Activated CD8-positive, alpha-beta T cell treated with anti-CD3 and anti-CD28 coated beads, Interleukin-2, amount 10 ng/mL, durations not matched to agents 7 days and 5 days (primary cell): ENCODE measurements at places on chromosomes 4 and X. TPM values are rescaled to one million over a fixed set of nuclear protein-coding genes. Genes with fewer than 3 reads are reported as not detected.

DNA sequence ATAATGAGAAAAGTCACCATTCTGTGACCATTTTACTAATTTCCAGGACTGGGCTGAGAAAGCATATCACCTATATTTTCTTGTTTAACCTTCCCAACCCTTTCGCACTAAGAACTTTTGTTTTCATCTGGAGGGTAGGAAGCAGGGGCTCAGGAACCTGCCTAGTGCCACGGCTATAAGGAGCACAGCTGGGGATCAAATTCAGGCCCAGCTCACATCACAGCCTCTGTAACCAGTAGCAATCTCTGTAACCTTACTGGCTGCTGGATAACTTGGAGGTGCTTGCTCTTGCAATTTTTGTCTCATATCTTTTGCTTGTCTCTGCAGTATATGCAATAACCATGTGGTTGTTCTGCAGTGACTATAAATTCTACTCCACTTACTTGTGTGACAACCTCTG is 76.7 kb upstream of the PLAC1 start:
- DNase-seq: no peak
- H3K27ac ChIP-seq: no peak overlapping the region
- H3K4me1 ChIP-seq: no peaks in the 10 kb centered on the region

GRCh38 chr4:14771504-14772175 is 230.6 kb upstream of the CPEB2 start:
- H3K27me3 ChIP-seq: no peaks in the 10 kb centered on the region
- H3K4me3 ChIP-seq: no peak overlapping the region
- H3K4me1 ChIP-seq: no peaks in the 10 kb centered on the region
- H3K36me3 ChIP-seq: no peaks in the 10 kb centered on the region
- H3K27ac ChIP-seq: no peak overlapping the region

The SNX12 gene
- total RNA-seq: 38.9 TPM

GRCh38 chr4:181504924-181505323 is 738.3 kb upstream of the TENM3 start:
- no peaks in the 10 kb centered on the region for H3K36me3 ChIP-seq
- H3K27ac ChIP-seq: no peak overlapping the region
- no peak for DNase-seq
- no peaks in the 10 kb centered on the region for H3K27me3 ChIP-seq
- H3K4me1 ChIP-seq: no peaks in the 10 kb centered on the region

DNA sequence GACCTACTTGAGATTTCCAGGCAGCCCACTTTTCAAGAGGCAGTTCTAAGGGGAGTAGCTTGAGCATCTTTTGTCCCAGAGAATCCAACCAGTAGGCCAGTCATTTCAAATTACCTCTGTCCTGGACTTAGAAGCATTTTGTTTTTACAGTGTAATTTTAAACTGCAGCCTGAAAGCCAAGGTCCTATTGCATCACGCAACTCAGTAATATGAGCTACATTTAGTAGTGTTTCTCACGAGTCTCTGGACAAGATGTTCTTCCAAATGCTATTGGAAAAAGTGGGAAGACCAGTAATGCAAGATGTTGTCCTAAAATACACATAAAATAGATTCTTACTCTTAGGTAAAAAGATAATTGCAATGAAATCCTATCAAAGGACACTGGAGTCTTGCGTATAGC is 182.5 kb upstream of the ARX start:
- no peak overlapping the region for H3K27ac ChIP-seq
- no peaks in the 10 kb centered on the region for H3K27me3 ChIP-seq
- no peaks in the 10 kb centered on the region for H3K36me3 ChIP-seq
- no peaks in the 10 kb centered on the region for H3K4me1 ChIP-seq
- H3K4me3 ChIP-seq: no peak overlapping the region

The MID1IP1 gene
- 63.5 TPM for total RNA-seq

The UGT2B28 gene
- not detected for total RNA-seq

- DNase-seq: peak; percentile 70
- H3K27ac ChIP-seq: no peak within 1 kb of the TSS
- peak within 1 kb of the TSS; percentile 84 for H3K4me3 ChIP-seq
- H3K36me3 ChIP-seq: no peaks in the 10 kb centered on the region
- peaks cover 38% of the 10 kb centered on the region for H3K27me3 ChIP-seq
- peaks cover 17% of the 10 kb centered on the region for H3K4me1 ChIP-seq
Observed at GRCh38 chr4:142846108-142846728, at the start of gene INPP4B. TSS of gene INPP4B (minus strand) at chr4:142846301.

- no peak overlapping the region for H3K27ac ChIP-seq
- no peaks in the 10 kb centered on the region for H3K4me1 ChIP-seq
- H3K27me3 ChIP-seq: peaks cover 6% of the 10 kb centered on the region
- no peaks in the 10 kb centered on the region for H3K36me3 ChIP-seq
- H3K4me3 ChIP-seq: no peak overlapping the region
Observed at GRCh38 chr4:41232406-41232805, 18.1 kb upstream of the APBB2 start.

GRCh38 chrX:145405012-145405411 is 157.7 kb downstream of the SPANXN1 start:
- no peak overlapping the region for H3K27ac ChIP-seq
- DNase-seq: peak; percentile 21
- H3K36me3 ChIP-seq: no peaks in the 10 kb centered on the region

The CT47B1 gene
- not detected for total RNA-seq

DNA sequence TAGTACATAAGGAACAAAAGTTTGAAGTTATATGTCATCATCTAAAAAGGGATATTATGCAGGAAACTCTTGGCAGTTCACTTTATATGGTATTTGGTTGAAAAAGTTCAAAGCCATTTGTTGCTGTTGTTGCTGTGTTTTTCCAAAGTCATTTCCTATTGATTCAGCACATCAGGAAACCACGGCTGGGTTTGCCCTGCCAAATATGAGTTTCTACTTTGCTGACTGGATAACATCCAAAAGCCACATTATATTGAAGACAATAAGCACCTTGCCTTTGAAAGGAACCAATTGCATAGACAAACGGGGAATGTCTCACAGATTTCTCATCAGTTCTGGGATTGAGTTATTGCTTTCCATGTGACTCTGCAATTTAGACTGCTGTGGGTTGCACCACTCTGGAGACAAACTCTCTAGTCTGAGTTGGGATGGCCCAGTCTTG is 206.1 kb downstream of the SLC39A8 start:
- H3K27ac ChIP-seq: no peak overlapping the region
- no peak overlapping the region for H3K4me3 ChIP-seq
- DNase-seq: no peak
- no peaks in the 10 kb centered on the region for H3K36me3 ChIP-seq
- no peaks in the 10 kb centered on the region for H3K4me1 ChIP-seq

DNA sequence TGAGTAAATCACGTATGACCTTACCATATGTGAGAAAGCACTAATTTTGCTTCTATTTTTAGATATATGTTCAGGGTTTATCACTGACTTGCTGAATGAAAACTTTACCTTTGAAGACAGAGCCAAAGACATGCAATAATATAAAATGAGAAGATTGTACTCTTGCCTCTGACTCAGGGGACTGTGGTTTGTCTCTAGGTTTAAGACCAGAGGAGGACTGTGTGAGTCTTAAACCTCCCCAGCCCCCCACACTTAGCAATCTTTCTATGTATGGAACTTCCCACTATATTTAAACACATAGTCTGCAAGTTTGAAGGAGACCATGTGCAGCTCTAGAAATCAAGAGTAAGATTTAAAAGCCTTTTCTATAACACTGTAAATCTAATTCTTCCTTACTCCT is 368.7 kb upstream of the FAM241A start:
- no peak for DNase-seq
- H3K4me3 ChIP-seq: no peak overlapping the region
- H3K36me3 ChIP-seq: no peaks in the 10 kb centered on the region
- no peak overlapping the region for H3K27ac ChIP-seq
- no peaks in the 10 kb centered on the region for H3K4me1 ChIP-seq

DNA sequence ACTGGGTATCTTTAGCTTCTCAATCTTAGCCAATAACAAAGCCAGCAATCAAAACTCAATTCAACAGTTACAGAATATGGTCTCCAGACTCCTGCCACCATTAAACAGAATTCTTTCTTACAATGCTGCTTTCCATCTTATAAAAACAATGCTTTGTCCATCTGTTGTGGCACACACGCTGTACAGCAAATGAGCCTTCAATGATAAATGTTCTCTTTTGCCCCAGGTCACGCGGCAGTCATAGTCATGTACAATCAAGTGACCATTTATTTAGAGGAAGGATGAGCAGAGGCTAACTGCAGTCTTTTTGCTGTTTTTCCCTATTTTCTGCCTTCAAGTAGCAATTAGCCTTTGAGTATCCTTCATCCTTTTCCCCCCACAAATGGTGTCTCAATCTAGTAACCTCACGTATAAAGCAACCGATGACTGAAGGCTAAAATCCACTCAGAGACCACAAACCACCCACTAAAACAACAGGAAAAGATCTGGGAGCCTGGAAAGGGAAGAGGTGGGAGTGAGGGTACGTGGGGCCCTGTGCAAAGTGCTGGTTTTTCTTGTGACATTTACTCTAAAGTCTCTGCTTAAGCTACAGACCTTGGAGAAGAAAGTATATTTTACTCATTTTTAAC is 24.4 kb downstream of the TRIM2 start:
- peaks cover 8% of the 10 kb centered on the region for H3K36me3 ChIP-seq
- peaks cover 42% of the 10 kb centered on the region for H3K27me3 ChIP-seq
- H3K4me1 ChIP-seq: peaks cover 30% of the 10 kb centered on the region
- no peak for DNase-seq

GRCh38 chr4:158015241-158015640 is 157.6 kb downstream of the GASK1B start:
- no peaks in the 10 kb centered on the region for H3K4me1 ChIP-seq
- H3K27ac ChIP-seq: no peak overlapping the region
- H3K36me3 ChIP-seq: no peaks in the 10 kb centered on the region
- no peak overlapping the region for H3K4me3 ChIP-seq
- DNase-seq: no peak

The MAGT1 gene
- 51.6 TPM for total RNA-seq

GRCh38 chr4:52592287-52592686 is 66.8 kb downstream of the USP46 start:
- no peak for DNase-seq
- no peaks in the 10 kb centered on the region for H3K36me3 ChIP-seq
- no peak overlapping the region for H3K27ac ChIP-seq
- no peak overlapping the region for H3K4me3 ChIP-seq

- peak; percentile 22 for DNase-seq
- H3K27me3 ChIP-seq: no peaks in the 10 kb centered on the region
- no peak overlapping the region for H3K4me3 ChIP-seq
- no peaks in the 10 kb centered on the region for H3K4me1 ChIP-seq
Observed at GRCh38 chrX:17944833-17945497, 83.9 kb upstream of the RAI2 start.

DNA sequence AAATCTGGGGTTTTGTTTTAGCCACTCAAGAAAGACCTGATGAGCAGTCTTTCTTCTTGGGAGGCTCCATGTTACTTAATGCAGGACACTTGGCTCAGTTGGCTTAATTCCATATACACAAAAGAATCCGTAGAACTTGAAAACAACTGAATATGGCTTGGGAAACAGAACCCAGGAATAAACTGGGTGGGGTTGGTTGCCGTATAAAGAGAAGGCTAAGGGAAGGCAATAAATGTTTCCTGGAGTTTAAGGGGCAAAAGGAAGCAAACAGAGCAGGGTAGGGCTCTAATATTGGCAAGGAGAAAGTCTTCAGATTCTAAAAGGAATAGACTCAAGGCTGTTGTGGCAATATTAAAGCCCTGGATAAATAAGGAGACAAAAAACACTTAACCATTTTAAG is 8.4 kb downstream of the TNMD start:
- H3K36me3 ChIP-seq: no peaks in the 10 kb centered on the region
- no peak overlapping the region for H3K27ac ChIP-seq
- peaks cover under 1% of the 10 kb centered on the region for H3K27me3 ChIP-seq
- no peaks in the 10 kb centered on the region for H3K4me1 ChIP-seq
- no peak overlapping the region for H3K4me3 ChIP-seq

DNA sequence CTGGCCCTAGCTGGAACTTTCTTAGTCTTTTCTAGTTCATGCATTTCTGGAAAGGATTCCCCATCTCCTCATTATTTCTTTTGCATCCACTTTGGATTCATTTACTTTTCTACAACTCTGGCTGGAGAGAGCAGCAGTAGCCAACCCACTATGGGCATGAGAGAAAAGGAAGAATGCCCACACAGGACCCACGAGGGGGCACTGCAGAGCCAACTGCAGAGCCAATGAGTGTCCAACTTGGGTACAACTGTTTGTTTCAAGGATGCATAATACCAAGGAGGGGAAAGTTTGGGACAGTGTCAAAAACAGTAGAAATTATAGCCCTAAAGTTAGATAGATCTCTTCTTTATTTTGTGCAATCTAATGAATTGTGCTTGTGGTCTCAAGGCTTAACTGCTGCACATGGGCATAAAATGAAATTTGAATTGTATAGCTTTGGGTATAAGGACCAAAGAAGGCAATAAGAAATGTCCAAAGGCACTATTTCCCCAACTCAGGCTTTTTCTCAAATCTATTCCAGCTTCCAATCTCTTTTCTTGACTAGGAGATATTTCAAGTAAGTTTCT is 230.6 kb downstream of the NSUN7 start:
- H3K36me3 ChIP-seq: no peaks in the 10 kb centered on the region
- no peaks in the 10 kb centered on the region for H3K27me3 ChIP-seq

DNA sequence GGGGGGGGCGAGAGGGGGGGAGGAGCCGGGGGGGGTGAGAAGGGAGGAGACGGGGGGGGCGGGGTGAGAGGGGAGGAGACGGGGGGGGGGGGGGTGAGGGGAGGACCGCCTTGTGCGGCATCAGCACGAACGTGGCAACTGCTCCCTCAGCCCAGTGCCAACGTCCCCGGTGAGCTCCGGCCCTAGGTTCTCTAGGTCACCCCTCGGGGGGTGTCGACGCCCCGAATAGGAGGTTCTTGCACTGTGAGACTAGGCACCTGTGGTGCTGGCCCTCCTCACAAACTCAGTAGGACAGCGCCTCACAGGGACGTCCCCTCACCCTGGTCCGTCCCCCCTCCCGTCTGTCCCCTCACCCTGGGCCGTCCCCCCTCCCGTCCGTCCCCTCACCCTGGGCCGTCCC is 21.5 kb upstream of the GTPBP6 start:
- no peak for DNase-seq
- no peak overlapping the region for H3K4me3 ChIP-seq
- no peak overlapping the region for H3K27ac ChIP-seq
- no peaks in the 10 kb centered on the region for H3K27me3 ChIP-seq

- no peak for DNase-seq
- no peaks in the 10 kb centered on the region for H3K27me3 ChIP-seq
- no peak overlapping the region for H3K27ac ChIP-seq
- no peaks in the 10 kb centered on the region for H3K4me1 ChIP-seq
- no peaks in the 10 kb centered on the region for H3K36me3 ChIP-seq
Observed at GRCh38 chrX:33808636-33809035, 323.5 kb downstream of the FAM47A start.

The GAGE12J gene
- not detected for total RNA-seq

The GRIA3 gene
- total RNA-seq: not detected
